ENCODE measurements at places on chromosomes 2 and 18.

DNA sequence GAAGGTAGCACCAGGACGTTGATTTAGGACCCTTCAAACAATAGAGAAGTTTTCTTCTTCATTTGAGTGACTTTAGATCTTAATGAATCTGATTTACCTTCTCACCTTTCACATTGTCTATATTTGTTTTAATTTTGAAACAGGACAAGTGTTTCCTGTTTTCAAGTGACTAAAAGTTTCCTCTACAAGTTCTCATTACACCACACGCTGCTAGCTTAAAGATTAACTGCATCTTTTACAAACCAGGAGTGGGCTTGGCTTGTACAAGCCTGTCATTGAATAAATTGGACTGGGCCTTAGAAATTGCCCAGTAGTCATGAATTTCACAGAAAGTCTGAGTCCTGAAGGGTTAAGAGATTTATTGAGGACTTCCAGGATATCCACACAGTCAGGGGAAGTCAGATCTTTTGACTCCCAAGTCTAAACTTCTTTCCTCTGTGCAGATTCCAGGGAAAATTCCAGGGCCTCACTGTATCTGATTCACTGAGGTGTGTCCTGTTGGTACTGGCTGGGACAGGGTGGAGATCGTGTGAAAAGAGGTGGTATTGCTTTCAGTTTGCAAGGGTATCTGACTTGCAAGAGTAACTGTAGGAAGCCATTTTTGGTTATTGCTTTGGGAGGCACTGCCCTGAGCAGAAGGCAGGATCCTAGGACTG lies 3.4 kb downstream of the SGPP2 start:
- peak; percentile 32 for DNase-seq

GRCh38 chr18:35703043-35703688 lies 121.6 kb downstream of the GALNT1 start:
- DNase-seq = no peak

GRCh38 chr2:62933398-62933917 lies 117.2 kb upstream of the OTX1 start:
- no peak for DNase-seq

DNA sequence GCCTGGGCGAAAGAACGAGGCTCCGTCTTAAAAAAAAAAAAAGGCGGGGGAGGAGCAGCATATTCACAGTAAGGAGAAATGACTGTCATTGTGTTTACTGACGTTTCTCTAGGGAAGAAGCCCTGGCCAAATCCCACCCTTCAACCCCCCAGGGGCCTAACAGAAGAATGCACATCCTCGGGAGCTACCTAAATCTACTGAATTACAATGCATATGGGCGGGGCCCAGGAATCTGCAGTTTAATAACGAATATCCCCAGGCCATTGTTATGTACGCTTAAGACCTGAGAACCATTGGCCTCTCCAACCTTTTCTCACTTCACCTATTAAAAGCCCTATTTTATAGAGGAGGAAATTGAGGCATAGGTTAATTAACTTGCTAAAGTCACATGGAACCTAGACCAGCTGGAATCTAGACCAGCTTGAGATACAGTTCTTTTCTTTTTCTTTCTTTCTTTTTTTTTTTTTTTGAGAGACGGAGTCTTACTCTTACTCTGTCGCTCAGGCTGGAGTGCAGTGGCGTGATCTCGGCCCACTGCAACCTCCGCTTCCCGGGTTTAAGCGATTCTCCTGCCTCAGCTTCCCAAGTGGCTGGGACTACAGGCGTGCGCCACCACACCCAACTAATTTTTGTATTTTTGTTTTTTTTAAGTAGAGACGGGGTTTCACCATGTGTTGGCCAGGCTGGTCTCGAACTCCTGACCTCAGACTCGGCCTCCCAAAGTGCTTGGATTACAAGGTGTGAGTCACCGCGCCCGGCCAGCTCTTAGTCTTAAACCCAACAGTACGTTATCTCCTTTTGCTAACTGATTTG lies 708 bp upstream of the RIF1 start:
- no peak for DNase-seq

DNA sequence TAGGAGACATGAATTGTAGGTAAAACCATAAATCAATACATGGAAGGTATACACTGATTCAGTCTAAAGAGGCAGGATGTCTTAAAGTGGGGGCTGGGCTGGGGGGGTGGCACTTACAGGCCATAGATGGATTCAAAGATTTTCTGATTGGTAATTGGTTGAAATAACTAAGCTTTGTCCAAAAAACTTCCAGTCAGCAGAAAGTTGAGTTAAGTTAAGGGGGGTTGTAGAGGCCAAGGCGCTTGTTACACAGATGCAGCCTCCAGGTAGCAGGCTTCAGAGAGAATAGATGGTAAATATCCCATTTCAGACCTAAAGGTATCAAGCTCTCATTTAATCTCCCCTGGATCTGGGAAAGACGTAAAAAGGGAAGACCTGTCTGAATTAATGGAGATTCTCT lies 233.6 kb upstream of the NRXN1 start:
- no peak for DNase-seq

- DNase-seq = no peak
Observed at GRCh38 chr2:182072861-182073260, 87.2 kb downstream of the PPP1R1C start.

- no peak for DNase-seq
Observed at GRCh38 chr2:53874401-53874950, 14.7 kb upstream of the GPR75 start.

DNA sequence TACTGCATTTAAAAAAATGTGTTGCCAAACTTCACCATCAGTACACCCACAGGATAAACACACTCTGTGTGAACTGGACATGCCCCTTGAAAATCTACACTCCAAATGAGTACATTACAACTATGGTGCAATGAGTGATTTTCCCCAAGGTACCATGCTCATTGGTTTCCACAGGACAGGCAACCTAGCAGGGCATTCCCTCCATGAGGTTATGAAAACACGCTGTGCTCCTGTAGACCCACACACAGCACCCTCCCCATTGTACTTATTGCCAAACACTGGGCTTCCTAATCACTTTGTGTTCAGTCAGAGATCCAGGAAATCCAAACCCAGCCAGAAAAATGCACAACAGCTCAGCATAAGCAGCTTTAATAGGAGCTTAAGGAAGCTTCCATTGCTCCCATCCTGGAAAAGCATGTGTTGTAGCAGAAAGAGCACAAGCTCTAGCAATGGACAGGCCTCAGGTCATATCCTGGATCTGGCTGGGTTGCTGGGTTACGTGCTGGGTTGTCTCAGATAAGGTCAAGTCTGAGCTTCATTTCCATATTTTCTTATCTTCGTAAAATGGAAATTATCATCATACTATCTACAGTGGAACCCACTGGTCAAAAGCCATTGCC lies 20.8 kb upstream of the ATIC start:
- no peak for DNase-seq

DNA sequence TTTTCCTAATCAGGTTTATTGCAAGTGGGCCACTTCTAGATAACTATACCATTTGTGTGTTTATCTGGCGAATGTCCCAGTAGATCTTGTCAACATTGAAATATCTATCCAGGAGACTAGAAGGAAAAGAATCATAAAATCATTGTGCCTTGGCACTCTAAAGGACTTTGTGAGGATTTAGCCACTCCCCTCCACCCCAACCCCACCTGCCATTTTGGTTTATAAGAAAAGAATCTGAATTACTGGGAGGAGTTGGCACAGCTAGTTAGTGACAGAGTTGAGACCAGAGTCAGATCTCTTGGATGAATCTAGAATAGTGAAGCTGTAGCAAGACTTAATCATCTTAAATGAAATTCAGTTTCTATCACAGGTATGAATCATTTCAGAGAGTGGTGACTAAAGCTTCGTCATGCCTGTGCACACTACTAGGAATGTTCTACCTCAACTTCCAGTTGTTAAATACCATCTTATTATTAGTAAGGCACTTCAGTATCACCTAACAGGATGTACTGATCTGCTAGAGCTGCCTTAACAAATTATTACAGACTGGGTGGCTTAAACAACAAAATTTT lies 212.7 kb upstream of the SLC14A2 start:
- DNase-seq = peak; percentile 25

DNA sequence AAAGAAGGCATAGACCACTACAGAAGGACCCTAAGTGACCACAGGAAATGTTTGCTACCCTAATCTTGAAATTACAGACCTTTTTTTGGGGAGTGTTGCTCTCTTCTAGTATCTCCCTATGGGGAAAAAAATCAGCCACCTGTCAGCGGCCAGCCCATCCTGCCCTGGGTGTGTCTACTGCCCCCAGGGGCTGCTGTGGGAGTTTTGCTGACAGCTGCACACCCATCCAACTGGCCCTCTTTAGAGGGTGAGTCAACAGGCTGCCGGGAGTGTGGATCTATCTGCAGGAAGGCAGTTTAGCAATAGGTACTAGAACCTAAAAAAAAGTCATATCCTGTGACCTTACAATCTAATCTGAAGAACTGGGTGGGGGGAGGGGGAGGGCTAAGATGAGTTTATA lies 796 bp upstream of the DYSF start:
- DNase-seq = peak; percentile 39

GRCh38 chr2:128710729-128711128 lies 392.1 kb upstream of the HS6ST1 start:
- DNase-seq = no peak

- DNase-seq = no peak
Observed at GRCh38 chr2:44769349-44770011, 172.0 kb upstream of the SIX3 start.

GRCh38 chr18:75531851-75532459 lies 104.5 kb upstream of the SMIM21 start:
- no peak for DNase-seq

- DNase-seq = no peak
Observed at GRCh38 chr2:235416858-235417499, 76.9 kb upstream of the AGAP1 start.

- no peak for DNase-seq
Observed at GRCh38 chr2:215672406-215672805, 236.5 kb upstream of the FN1 start.

GRCh38 chr18:35174093-35174731 lies 66.6 kb upstream of the ZNF397 start:
- DNase-seq = no peak

DNA sequence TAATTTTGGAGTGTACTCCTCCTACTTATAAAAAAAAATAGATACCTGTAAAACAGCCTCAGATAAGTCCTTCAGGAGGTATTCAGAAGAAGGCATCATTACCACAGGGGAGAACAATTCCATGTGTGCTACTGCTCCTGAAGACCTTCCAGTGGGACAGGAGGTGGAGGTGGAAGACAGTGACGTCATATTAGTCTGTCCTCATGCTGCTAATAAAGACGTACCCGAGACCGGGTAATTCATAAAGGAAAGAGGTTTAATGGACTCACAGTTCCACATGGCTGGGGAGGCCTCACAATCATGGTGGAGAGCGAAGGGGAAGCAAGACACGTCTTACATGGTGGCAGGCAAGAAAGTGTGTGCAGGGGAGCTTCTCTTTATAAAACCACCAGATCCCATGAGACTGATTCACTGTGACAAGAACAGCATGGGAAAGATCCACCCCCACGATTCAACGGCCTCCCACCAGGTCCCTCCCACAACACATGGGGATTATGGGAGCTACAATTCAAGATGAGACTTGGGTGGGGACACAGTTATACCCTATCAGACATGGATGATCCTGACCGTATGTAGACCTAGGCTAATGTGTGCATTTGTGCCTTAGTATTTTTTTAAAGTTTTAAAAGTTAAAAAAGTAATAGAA lies 98.4 kb downstream of the NDUFA10 start:
- DNase-seq = no peak

GRCh38 chr18:42765302-42765701 lies 350.2 kb downstream of the RIT2 start:
- no peak for DNase-seq

DNA sequence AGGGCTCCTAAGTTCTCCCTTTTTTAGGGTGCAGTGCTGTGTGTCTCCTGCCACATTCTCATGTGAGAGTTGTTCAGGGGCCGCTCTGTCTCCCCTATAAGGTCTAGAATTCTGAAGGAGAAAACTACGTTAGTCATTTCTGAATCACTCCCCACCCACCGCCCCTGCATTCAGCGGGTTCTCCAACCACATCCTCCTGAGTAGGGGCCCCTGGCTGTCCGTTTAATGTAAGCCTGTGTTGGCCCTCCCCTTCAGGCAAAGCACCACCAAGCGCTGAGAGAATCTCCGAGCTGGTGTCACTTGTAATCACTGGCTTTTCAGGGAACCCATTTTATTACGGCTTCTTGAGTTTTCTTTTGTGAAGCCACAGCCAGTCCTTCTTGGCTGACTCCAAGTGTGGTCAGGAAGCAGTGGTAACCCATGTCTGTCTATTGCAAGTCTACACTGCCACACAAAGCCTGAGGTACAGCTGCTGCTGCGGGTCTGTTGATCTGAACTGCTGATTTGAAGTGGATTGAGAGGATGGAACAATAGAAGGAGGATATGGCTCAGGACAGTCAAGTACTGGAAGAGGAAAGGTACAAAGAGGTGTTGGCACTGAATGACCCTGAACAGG lies 16.9 kb downstream of the LCT start:
- peak; percentile 94 for DNase-seq

- no peak for DNase-seq
Observed at GRCh38 chr2:195795879-195796278, 138.9 kb downstream of the SLC39A10 start.

- no peak for DNase-seq
Observed at GRCh38 chr18:3830604-3831003, 380.6 kb downstream of the TGIF1 start.

DNA sequence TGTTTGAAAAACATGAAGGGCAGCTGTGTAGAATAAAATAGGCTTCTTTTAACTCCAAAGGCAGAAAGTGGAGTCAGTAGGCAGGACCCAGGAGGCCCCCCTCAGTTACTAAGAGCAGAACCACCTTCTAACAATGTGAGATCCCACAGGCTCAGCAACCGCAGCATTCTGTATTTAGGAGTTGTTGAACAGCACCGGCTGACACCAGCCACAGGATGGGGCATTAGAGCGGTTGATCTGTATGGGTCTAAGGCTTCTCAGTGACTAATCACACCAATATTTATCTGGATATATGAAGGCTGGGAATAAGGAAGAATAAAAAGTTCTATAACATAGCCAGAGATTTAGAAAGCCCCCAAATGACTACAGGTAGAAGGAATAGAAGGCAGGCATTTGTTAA lies 51.7 kb downstream of the MYO5B start:
- no peak for DNase-seq

- DNase-seq = no peak
Observed at GRCh38 chr2:25623361-25623760, 50.0 kb downstream of the DTNB start.

- no peak for DNase-seq
Observed at GRCh38 chr2:27708666-27709065, 45.0 kb downstream of the SLC4A1AP start.

Data from activated CD4-positive, alpha-beta T cell treated with anti-CD3 and anti-CD28 coated beads, Interleukin-2, amount 50 U/mL, for 16 hours (primary cell).